ENCODE measurements at places on chromosomes 5 and 9. TPM values are rescaled to one million over a fixed set of nuclear protein-coding genes. Genes with fewer than 3 reads are reported as not detected.

The STPG3 gene
- 0.21 TPM for total RNA-seq

GRCh38 chr5:1523480-1523792 is 324 bp downstream of the LPCAT1 start:
- DNase-seq = peak; percentile 17

- no peak for DNase-seq
Measured at GRCh38 chr5:103411711-103412110, 150.9 kb downstream of the NUDT12 start.

DNA sequence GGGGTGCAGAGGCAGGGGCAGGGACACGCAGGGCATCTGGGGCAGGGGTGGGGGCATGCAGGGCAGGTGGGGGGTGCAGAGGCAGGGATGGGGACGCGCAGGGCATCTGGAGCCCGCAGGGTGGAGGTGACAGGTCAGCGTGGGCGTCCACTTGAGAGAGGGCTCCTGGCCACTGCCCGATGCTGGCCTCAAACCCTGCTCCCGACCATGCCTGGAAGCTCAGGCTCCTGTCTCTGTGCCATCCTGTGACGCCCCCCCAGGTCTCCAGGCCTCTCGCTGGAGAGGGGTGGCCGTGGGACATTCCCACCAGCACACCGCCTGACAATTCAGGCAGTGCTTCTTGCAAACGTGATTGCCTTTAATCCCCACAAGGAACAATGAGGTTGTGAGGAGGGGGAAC is 33.0 kb downstream of the ZDHHC11B start:
- no peak for DNase-seq

GRCh38 chr5:161396171-161396570 is 150.4 kb downstream of the GABRB2 start:
- DNase-seq = no peak

DNA sequence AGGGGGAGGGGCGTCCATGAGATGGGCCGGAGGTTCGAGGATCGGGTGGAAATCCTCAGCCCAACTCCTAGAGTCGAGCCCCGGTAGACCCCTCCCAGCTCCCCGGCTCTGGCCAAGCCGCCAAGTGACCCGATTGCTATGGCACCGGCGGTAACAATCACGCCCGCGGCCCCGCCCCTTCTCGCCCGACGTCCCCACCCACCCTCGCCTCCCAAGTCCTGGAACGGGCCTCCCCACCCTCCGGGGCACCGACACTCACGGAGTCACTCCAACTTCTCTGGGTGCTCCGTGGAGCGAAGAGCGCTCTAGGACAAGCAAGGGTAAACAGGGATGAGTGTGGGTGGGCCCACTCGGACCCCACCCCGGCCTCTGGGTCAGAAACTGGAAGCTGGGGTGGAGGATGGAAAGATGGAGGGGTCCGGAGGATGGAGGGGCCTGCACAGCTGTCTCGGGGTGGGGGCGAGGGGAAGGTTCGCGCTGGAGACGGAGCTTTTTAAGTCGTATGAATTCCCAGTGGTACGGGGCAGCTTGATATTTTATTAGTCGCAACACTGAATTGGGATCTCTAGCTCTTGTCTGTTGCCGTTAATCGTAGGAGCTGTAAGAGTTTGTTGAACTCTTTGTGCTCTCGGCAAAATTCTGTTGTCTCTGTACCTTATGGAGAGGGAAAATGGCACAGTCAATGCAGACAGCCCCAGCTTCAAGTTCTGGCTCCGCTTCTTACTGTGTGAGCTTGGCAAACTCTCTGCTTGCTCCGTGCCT is at the start of gene SPACA9:
Gene SPACA9 (plus strand): TSS at position 204 of the 762 bp plus-strand sequence. CDS start 5,050 bp downstream, outside the sequence.
- DNase-seq = peak; percentile 70

DNA sequence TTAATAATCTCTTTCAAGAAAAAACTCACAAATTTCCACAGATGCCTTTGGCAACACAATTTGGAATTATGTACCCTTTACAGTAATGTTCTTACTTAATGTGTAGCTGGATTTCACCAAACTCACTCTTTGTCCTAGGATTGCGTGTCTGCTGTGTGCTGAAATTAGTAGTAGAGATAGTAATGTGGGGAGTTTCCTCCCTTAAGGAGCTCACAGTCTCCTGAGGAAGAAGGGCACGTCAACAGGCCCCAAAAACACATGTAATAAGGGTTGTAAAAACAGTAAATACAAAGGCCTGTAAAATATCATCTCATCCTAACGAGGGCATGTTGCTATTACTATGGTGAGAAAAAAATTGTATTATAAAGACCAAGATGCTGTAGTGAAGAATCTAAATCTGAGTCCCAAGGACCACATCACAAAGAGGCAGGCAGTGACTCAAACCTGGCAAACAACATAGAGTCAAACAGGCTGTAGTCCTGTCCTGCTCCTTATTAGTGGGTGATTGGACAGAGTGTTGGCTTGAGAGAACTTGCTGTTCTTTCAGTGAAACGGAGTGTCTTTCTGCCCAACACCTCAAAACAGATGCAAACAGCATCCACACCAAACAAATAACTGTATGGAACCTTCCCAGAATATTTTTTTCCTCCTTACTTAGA is 83.2 kb upstream of the PAPPA start:
- DNase-seq = no peak

All from WTC11 (cell line).